ENCODE measurements at places on chromosomes 2 and 18. TPM values are rescaled to one million over a fixed set of nuclear protein-coding genes. Genes with fewer than 3 reads are reported as not detected.
A peak's percentile ranks its signal among the peaks of the same experiment; 100 is the strongest.

IMPA2 gene
- 73.3 TPM for total RNA-seq

RNF144A gene
- total RNA-seq, result 15.6 TPM

ACVR1C gene
- total RNA-seq, result 0.32 TPM

DNA sequence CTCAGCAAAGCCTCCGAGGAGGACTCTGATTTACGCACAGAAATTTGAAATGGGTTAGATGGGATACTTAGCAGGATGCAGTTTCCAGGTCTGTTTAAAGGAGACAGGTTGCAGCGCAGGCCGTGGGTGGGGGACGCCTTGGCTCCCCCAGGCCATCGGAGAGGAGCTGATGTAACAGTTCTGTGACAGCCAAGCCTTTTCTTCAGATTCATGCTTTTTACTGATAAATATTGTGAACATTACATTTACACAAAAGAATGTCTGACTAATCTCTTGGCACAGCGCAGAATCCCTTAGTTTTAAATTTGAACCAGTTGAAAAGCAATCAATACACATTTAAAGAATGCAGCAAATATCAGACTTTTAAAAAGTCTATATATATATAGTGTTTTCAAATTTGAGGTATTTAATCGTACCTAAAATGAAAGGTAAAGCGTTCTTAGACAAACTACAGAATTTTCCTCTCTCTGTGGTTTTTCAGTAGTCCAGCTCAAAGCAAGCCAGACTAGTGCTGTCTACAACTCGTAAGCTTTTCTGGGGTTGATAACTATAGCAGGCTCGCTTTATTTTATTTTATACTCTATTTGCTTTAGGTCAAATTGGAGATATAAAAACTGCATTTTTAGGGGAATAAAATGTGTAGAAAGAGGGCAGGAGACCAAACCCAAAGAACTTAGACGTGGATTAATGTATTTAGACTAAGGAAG, 221.9 kb downstream of the PIEZO2 start:
- DNase-seq, result no peak

DNA sequence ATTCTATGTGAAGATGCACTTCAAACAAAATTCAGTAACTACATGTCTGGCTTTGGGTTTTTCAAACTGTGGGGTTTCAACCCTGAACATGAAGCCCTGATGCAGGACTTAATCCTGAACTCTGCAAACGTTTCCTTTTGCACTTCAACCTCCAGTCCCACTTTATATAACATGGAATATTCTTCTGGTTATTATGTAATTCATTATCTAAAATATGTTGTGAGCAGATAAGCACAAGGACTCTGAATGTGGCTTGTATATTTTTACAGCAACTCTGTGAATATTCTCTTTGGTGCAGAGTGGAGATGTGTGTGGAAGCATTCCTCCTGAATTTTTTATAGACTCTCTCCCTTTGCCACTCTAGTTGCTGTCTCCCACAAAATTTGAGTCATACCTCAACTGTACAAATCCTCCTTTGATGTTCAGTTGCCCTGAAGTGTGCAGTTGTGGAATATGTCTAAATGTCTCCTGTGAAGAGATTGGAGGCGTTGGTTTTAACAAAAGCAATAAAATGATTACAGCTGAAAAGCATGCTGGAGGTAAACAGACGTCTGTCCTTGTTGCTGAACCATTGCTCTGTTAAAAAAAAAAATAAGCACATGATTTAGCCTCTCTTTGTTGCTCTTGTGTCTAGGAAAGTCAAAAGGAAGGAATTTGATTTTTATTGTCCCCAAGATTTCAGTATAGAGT, 205.1 kb upstream of the NRP2 start:
- no peak for DNase-seq

- peak; percentile 33 for DNase-seq
Observed at GRCh38 chr18:48832938-48833700, 117.6 kb downstream of the SMAD7 start.

DNA sequence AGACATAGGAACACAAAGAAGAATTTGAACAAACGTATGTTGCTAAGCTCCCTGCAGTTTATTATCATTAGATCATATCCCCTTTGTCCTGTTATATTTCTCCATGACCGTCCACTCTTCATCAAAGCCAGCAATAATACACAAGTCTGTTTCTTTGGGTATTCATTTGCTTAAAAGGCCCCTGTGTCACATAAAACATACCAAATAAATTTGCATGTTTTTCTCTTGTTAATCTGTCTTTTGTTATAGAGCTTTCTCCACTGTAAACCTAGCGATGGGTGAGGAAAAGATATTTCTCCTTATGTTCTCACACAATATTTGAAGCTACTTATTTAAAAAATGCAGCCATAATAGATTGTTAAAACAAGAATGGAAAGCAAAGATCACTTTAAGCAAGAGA, 42.9 kb upstream of the REL start:
- no peak for DNase-seq

DNA sequence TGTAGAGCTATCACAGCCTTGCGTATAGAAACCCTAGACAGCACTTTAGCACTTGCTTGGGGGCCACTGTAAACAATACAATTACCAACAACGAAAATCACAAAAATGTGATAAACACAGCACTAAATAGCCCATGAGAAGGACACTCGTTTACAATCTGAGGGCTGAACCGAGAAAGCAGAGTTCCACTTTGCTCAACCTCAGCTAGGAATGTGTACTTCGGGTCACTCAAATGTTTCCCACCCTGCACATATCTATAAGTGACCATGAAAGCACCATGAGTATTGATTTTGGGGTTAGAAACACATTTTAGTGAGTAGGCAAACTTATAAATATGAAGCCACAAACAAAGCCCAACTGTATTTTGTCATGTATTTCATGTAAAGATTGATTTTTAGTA, 62.3 kb downstream of the FRZB start:
- DNase-seq, result no peak

DNA sequence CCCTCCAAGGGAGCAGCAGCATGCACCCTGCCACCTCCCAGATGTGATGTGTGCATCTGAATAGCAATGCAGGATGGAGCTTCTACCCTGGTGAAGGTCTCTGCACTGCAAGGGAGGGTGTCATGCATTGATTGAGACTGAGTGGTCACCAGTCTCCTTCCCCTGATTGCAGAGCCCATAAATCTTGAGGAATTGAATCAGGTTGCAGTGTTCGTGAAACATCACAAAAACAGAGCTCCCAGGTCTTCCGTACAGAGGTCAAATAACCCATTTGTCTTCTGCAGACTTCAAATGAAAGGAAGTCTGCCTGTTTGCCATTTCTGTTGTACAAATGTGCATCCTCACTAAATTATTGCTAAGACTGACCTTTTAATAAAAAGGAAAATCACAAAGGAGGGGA, 136.8 kb downstream of the WDSUB1 start:
- no peak for DNase-seq

DNA sequence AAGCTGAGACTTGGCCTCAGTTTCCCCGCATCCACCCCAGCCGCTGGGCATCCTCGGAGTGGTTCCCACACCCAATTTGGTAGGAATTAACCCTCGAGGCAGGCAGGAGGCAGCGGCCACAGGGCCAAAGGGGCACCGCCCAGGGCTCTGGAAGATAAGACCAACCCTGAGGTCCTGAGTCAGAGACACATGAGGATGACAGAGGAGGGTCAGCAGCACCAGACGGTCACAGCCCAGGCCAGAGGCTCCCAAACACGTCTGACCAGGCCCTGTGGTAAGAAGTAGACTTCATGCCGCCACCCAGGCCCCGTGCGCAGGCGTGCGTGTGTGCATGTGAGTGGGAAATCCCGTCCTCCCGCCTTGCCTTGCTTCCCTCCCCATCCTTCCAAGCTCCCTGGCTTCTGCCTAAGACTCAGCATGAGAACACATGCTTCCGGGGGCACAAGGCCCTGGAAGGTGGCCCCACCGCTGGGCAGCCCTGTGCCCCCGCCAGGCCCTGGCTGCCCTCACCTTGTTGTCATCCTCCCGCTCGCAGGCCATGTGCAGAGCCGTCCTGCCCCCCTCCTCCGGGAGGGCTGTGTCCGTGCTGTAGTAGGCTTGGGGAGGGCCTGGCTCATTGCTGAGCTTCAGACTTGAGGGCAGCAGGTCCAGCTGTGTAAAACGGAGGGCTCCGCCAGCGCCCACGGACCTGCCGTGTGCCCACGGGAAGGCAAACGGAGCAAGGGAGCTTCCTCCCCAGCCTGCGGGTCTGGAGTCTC, 46.3 kb downstream of the ANKMY1 start:
- no peak for DNase-seq

Measured in left ventricle myocardium superior (tissue), 1 donor.